ENCODE measurements at places on chromosomes 13 and 19.

DNA sequence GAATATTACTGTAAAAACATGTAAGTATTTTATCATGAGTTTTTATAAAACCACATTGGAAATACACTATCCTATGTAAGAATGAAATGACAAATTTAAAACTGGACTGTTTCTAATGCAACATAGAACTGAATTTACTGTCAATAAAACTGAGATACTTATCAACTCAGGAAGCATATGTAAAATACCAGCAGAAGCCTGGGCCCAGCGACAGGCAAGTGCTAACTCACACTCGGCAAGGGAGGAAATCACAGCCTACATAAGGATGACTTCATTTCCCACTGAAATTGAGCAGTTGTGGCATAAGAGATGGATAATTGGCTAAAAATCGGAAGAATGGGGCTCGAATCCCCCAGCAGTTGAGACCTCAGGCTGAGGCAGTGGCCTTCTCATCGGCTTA, 12.1 kb downstream of the PROZ start:
- DNase-seq: no peak

DNA sequence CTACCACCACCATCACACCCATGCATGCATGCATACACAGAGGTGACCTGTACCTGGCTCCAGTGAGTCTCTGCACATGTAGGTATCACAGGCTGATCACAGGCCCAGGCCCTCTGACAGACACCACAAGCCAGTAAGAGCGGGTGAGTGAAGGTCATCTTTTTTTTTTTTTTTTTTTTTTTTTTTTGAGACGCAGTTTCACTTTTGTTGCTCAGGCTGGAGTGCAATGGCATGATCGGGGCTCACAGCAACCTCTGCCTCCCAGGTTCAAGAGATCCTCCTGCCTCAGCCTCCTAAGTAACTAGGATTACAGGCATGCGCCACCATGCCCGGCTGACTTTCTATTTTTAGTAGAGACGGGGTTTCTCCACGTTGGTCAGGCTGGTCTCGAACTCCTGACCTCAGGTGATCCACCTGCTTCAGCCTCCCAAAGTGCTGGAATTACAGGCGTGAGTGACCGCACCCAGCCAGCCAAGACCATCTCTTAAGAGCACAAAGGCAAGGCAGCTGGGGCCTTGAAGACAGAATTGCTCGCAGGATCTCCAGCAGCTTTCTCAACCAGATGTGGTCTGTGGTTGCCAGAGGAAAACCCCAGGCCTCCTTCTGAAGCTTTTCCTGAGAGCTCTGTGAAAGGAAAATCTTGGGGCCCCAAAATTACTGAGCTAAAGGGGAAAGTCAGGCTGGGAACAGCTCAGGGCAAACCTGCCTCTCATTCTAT, 3.2 kb upstream of the NKG7 start:
- no peak for DNase-seq

- DNase-seq: no peak
Observed at GRCh38 chr19:28859811-28860210, 353.1 kb downstream of the UQCRFS1 start.

GRCh38 chr19:43589678-43590077, 6.3 kb downstream of the IRGQ start:
- no peak for DNase-seq

DNA sequence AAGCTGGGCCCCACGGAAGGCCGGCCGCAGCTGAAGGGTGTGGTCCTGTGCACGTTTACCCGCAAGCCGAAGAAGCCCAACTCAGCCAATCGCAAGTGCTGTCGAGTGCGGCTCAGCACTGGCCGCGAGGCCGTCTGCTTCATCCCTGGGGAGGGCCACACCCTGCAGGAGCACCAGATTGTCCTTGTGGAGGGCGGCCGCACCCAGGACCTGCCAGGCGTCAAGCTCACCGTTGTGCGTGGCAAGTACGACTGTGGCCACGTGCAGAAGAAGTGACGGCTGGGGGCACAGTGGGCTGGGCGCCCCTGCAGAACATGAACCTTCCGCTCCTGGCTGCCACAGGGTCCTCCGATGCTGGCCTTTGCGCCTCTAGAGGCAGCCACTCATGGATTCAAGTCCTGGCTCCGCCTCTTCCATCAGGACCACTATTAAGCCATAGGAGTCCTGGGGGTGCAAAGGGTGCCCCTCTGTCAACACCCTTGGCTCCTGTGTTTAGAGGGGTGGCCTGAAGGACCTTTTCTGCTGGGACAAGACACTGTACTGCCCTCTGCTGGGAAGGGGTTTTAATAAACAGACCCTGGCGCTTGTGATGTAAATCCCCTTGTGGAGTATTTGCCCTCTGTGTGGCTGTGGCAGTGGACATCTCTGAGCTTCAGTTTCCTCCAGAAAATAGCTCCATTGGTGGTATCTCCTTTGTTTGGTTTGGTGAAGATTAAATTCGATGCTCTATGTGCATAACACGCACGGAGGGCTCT, 1.9 kb downstream of the MRPS12 start:
- DNase-seq: no peak

DNA sequence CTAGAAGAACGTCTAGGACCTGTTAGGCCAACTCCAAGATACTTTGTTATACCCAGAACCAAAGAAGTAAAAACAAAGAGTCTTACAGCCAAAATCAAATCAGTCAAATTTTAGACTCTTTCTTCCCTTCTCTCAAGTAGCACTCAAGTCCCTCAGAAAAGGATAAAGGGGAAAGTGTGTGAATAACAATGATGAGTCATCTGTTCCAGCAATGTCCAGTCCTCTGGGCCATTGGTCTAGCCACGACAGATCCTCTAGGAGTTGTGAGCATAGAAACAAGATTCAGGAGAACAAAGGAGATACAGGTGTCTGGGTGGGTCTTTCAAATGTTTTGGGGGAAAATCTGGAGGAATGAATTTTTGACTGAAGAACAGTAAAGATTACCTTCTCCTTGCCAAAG, 36.3 kb downstream of the STOML3 start:
- no peak for DNase-seq

GRCh38 chr13:45141369-45141768, 21.1 kb downstream of the GTF2F2 start:
- no peak for DNase-seq

GRCh38 chr19:42634409-42635232, 39.9 kb upstream of the CEACAM8 start:
- DNase-seq: no peak

- no peak for DNase-seq
Observed at GRCh38 chr13:60326273-60326672, 70.7 kb upstream of the TDRD3 start.

DNA sequence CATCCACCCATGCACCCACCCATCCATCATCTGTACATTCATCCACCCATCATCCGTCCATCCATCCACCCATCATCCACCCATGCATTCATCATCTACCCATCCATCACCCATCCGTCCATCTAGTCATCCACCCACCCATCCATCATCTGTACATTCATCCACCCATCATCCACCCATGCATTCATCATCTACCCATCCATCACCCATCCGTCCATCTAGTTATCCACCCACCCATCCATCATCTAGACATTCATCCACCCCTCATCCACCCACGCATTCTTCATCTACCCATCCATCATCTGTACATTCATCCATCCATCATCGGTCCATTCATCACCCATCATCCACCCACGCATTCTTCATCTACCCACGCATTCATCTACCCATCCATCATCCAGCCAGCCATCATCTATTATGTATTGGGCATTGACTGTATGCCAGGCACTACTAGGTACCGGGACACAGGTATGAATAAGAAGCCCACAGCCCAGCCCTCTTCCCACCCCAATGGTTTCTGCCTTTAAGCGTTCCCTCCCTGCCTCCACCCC, 16.7 kb upstream of the GALP start:
- DNase-seq: no peak

GRCh38 chr13:45752510-45752909, 50.4 kb downstream of the CBY2 start:
- DNase-seq: no peak

DNA sequence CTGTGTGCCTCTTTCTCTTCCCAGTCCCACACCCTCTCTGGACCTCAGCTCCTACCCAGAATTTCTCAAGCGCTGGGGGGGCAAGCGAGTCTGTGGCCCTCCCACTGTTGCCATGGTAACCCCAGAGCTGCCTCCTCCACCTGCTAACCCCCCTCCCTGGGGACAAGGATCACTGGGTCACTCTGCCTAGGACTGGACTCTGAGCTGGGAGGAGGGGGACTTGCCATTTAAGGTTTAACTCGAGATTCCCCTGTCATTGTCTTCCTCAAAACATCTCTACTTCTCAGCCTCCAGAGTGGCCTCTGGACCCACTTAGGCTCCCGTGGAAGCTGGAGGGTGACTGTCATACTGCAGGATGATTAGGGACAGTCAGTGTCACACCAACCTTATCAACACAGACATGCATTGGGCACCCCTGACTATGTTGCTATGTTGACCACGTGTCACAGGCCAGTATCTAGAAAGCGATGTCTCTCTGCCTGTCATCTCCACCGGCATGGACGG, 2.2 kb downstream of the PALM3 start:
- no peak for DNase-seq

- DNase-seq: no peak
Observed at GRCh38 chr13:40176242-40176641, 490.2 kb downstream of the FOXO1 start.

GRCh38 chr19:19329126-19329525, 8.5 kb downstream of the MAU2 start:
- DNase-seq: no peak

DNA sequence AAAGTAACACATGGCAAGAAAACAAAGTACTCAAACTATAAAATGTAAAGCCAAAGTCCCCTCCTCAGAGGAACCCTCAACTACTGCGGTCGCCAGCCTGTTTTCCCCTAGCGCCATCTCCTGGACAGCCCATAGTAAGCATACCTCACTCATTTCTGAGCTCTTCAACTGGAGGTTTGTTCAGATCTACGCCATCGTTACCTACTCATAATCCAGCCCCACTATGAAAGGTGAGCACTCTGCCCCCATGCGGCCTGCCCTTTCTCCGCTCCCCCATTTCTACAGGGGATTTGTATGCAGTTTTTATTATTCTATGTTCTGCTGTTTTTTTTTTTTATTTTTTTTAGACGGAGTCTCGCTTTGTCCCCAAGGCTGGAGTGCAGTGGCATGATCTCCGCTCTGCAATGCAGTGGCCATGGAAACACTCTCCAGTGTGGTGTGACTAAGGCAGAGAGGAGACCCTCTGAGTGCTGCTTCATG, 26.2 kb downstream of the OPA3 start:
- peak; percentile 40 for DNase-seq

DNA sequence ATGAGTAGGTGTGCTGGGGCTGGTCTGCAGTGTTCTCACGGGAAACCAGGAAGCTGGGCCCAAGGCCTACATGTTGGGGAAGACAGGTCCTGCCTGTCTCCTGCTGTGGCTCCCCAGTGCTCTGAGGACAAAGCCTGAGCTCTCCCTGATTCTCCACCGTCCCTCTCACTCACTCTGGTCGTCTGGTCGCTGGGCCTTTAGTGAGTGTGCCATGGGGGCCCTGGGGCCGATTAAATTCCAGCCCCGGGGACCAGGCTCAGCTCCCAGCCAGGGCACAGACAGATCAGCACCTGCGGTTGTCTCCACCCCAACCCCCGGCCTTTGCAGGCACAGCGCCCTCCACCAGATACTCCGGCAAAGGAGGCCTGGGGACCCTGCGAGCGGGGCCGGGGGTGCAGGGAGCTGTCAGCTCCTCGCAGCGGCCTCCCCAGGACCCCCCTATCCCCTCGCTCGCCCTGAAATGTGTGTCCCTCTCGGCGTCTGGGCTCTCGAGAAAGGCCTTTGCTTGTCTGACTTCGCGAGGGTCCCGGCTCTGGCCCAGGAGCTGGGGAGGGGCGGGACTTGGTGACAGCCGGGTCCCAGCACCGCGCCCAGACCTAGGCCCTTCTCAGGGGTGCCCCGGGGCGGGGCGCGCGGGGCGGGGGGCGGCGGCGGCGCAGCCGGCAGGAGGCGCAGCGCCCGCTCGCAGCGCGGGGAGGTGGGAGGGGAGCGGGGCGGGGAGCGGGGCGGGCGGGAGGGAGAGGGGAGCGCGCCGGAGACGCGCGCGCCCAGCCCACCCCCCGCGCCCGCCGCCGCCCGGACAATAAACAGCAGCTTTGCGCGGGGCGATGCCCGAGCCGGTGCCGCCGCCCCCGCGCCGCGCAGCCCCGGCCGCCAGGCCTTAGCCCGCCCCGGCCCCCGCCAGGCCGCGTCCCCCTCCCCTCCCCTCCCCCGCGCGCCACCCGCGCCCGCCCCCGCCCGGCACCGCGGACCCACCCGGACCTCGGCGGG, at the start of gene PALM:
Gene PALM, plus strand, starts transcription at position 782 of the 990 bp plus-strand sequence. CDS start 212 bp downstream, outside the sequence.
- no peak for DNase-seq
